Activated T-cell treated with anti-CD3 and anti-CD28 coated beads, Interleukin-2, amount 50 U/mL, for 4 hours (primary cell): ENCODE measurements at places on chromosomes 4 and X. TPM values are rescaled to one million over a fixed set of nuclear protein-coding genes. Genes with fewer than 3 reads are reported as not detected.

GRCh38 chrX:153928846-153929245 is 2.8 kb upstream of the ARHGAP4 start:
- DNase-seq, result no peak

DNA sequence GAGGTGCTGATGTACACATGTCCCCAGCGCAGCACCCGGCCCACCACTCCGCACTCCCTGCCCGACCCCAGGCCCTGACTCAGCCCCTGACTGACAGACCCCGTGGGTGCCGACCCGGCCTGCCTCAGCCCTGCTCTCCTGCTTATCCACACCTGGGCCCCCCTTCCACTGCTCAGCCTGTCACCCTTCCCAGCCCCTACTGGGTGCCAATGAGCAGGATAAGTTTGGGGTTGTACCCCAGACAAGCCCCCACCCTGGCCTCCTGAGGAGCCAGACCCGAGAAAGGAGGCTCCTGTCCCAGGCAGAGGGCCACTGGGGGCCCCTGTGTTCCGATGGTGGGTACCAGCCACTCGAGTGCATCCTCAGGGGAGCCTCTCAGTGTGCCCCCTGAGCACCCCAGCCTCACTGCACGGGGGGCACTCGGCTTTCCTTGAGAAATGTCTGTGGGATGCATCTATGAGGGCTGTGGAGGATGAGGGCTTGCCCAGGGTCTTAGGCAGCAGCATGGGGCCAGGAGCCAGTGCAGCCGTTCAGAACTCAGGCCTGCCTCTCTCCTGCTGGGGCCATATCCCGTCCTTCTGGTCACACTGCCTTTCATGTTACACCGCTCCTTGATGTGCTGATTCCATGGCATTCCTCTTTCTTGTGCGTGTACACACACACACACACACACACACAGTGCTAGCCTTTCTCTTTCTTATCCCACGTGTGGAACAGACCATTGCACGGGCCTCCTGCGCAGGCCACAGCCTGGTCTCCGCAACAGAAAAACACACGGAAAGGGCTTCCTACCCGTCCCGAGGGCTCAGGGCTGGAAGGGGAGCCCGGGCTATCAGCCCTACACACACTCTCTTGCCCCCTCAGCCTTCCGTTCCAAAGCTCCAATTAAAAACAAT is 220.1 kb upstream of the PSAPL1 start:
- no peak for DNase-seq

SMARCAD1 gene
- 33.8 TPM for total RNA-seq

FGFRL1 gene
- total RNA-seq, result 29.6 TPM

- DNase-seq, result no peak
Measured at GRCh38 chr4:140090215-140090731, 63.7 kb downstream of the MAML3 start.

DNA sequence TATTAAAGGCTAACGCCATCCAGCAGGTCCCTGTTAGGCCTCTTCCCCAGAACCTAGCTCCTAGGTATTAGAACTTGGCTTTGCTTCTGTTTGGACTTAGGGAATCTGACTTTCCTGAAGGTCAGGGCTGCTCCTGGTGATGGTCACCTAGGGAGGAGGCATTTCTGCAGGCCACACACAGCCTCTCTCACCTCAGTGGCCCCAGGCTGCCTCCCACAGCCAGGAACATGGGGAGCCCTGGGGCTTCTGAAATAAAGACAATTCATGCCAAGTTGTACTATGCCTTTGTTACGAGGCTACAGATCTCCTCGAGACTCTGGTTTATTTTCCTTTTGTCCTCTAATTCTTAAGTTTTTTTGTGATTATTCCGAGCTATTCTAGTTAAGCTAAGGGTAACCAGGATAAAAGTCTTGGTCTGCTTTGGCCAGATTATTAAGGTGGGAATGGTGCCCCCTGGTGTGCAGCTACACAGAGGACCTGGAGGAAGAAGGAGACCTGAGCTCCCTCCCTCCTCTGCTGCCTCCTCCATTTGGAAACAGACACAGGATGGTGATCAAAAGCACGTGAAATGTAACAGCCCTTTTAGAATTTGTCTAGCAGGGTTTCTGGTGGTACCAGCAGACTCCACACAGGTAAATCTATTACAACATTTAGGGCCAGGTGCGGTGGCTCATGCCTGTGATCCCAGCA is 131.0 kb downstream of the DCLK2 start:
- DNase-seq, result no peak

SMIM10L2A gene
- 0.66 TPM for total RNA-seq

GRCh38 chrX:94751611-94752010 is 1077.6 kb downstream of the FAM133A start:
- DNase-seq, result no peak

GRCh38 chrX:101595739-101596419 is 21.9 kb downstream of the ARMCX6 start:
- DNase-seq, result no peak

ATP11C gene
- total RNA-seq, result 14.1 TPM

DNA sequence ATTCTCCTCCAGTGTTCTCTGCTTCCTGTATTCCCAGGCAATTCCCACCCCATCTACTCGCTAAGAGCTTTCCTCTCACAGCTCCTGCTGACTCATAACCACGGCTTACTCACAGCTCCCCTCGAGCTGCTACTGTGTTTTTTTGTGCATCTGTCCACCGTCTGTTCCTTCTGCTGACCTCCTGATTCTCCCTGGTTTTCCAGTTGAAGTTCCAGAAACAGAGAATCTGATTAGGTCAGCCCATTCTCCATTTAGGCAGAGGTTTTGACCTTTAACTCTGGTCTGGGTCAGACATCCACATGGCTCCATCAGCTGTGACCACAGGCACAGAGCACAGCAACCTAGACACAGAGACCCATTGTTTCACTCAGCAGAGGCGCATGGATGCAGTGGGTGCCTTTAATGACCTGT is 5.5 kb upstream of the SMIM20 start:
- no peak for DNase-seq

DNA sequence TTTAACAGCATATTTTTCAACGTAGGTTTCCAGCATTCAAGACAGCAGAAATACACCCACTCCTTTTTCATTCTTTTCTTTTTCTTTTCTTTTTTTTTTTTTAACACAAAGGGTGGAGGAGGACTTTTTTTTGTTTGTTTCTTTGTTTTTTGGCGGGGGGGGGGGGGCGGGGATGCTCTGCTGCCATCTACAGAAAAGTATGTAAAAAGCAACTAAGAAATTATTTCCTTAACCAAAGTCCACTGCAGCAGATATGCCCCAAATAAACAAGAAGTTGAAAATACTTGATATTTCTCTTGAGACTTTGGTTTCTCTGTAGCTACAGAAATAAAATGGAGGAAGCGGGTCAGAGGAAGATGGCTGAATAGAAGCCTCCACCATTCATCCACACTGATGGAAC is 63.2 kb upstream of the PBDC1 start:
- no peak for DNase-seq

DNA sequence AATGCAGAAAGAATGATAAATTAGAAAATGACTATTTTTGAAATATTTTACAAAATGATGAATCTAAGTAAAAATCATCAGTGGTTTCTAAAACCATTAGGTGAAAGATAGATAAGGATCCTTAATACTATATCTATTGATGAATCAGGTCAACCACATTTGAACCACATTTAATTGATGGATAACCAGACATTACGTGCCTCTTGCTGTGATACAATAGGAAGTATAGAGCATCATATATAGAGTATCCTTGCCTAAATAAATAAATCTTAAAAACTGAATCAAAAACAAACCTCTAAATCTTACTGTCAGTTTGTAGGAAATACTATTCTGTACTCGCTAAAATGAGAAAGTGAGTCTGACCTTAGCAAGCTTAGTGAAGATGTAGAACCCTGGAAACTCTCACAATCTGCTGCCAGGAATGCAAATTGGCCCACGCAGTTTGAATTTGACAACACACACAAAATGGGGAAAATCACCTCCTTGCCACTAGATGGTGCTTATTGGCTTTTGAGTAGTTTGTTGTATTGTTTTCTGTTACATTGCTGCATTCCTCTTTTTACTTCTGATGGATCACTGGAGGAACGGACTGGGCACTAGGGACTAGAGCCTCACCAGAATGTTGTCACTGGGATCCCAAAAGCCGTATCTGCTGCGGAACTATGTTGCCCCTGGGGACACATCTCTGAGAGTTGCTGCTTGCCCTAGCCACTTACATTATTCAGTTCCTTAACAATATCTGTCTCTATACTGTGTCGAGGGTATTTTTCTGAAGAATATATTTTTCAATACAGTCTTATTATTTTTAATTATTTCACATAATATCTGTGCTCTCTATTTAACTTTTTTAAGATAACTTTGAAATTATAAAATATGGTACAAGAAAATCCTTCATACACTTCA is 25.4 kb upstream of the SLAIN2 start:
- DNase-seq, result no peak

GRCh38 chr4:91058345-91058744 is 931.2 kb downstream of the CCSER1 start:
- DNase-seq, result no peak

DNA sequence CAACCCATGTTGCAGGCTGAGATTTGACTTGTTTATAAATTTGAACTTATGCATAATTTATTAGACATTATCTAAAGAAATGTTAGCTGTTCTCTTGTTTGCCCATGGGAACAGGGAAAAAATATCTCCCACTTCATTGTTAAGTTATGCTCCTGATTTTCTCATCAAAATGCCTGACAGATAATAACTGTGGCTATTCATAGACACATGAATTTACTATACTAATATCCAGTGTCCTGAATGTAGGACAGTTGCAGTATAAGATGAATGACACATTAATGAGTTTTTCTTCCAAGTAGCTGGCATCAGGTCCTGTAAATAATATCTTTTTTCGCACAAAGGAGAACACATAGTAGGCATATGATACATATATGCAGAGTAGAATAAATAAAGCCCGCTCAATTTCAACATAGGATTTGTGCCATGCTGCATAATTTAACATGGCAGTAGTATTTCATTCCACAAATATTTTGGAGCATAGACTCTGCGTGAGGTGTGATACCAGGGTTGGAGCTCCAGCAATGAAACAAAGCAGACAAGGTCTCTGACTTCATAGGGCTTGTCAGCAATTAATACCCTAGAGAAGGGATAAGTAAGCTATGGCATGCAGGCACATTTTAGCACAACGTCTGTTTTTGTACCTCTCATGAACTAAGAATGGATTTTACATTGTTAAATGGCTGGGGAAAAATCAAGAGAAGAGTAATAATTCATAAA is 40.4 kb upstream of the DDX53 start:
- DNase-seq, result no peak

DNA sequence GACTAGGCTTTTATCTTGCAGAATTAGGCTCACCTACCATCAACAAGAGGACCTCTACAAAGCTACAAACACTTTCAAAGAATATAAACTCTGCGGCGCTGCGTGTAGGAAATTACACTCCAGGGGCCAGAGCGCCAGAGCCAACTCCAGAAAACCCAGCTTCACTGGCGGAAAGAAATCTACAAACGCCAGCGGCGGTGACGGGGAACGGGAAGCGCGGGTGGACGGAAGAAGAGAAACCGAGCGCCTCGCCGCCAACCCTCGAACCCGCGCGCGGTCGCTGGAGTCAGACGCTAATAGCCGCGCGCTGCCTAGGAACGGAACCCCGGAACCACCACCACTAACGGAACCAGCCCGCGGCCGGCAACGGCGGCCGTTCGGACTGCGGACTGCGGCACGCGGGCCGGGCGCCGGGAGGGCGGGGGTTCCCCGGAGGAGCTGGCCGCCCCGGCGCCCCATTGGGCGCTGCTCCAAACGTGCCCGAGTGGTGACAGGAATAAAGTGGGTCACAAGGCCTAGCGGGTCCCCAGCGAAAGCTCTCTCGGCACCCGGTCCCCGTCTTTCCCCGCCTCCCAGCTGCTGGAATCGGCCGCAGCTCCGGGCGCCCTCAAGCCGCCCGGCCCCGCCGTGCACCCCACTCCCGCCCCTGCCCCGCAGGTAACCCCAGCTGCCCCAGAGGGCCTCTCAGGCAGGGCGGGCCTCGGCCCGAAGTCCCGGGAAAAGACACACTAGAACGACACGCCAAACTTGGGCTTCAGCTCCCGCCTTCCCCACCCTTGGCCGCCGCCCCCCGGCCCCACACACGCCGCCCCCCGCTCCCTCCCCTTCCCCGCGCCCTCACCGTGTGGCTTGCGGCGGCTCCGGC is 836 bp downstream of the CLOCK start:
- DNase-seq, result peak; percentile 45

DNA sequence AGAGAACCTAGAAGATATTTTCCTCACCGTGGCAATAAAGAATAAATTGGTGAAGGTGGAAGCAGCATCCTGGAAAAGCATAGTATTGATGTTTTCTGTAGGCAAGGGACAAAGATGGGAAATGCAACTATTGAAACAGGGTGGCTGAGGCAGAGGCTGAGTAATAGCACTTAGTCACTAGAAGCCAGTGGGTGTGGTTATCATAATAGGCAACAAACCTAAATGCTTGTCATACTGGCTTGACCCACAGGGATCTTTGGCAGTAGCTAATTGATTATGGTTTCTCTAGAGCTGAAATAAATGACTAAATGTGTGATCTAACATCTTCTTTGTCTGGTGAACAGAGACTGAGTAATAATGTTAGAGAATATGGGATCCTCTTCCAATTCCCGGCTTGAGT is 353.6 kb upstream of the RPS6KA3 start:
- DNase-seq, result no peak

DNA sequence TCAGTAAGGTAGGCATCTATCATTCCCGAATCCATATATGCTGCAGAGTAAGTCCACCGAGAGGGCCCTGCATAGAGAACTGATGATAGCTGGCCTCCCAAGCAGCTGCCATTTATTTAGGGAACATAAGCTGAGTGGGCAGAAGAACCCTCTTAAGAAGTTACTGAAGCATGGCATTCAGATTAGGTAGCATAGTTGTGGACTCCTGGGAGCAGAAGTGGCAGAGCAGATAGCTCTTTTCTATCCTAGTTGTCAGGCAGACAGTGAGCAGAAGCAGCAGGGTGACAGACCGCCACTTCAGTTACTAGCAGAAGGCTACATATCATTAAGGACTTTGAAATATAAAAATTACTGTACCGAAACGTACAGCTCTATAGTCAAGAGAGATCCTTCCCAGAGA is 454.7 kb downstream of the PPP4R3C start:
- DNase-seq, result no peak

- no peak for DNase-seq
Measured at GRCh38 chr4:79467246-79467932, 59.4 kb upstream of the GK2 start.

- no peak for DNase-seq
Measured at GRCh38 chr4:73765296-73765695, 24.9 kb downstream of the CXCL8 start.

DNA sequence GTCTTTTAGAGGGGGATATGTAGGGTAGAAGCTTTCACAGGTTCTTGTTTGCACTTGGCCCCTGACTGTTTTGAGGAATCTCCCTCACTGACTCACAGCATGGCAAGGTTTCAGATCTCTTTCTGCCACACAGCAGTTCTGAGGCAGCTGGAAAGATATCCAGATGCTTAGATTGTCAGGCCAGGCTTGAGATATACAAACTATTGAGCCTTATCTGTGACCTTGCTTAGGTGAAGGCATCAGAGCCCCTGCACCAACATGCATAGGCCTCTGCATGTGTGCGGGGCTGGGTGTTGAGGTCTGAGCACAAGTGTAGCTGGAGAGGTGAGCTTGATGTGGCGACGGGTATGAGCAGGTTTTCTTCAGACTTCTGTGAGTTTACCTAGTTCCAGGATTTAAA is 80.9 kb upstream of the MSANTD1 start:
- DNase-seq, result no peak

- no peak for DNase-seq
Measured at GRCh38 chr4:142660728-142661127, 185.4 kb downstream of the INPP4B start.
